ENCODE measurements at places on chromosomes 12 and 14.

DNA sequence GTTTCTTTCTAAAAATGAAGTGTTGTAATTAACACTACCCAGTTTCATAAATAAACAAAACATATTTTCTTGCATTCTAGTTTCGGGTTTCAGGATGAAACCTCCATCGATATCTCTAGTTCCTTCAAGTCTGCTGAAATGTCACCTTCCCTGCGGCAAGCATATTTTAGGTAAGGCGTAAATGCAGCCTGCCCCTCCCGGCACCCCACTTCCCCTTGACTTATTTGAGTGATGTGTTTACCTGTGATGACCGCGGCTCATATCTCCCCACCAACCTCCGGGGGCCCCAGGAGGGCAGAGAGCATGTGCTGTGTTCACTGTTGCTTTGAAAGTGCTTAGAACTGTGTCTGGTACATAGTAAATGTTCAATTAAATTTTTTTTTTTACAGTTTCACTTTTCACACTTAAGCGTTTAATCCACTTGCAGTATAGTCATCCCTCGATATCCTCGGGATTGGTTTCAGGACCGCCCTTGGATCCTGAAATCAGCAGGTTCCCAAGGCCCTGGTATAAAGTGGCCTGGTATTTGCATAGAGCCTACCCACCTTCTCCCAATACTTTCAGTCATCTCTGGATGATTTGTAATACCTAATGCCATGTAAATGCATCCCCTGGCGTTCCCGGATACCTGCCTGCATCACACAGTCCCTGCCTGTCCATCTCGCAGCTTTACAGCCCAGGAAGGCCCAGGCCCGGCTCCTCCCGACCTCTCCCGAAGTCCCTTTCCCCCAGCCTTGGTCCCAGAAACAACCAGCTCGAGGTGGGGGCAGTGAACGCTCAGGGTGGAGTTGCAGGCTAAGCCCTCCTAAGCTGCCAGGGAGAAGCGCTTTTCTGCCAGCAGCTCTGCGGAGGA is 40.2 kb upstream of the FBRSL1 start:
- DNase-seq, result peak; percentile 55

- no peak for DNase-seq
Observed at GRCh38 chr12:40499856-40500255, 192.4 kb upstream of the CNTN1 start.

GRCh38 chr14:55705651-55706364 is 125.8 kb downstream of the KTN1 start:
- DNase-seq, result peak; percentile 69

GRCh38 chr14:50528000-50528399 is 4.4 kb downstream of the MAP4K5 start:
- no peak for DNase-seq

- no peak for DNase-seq
Observed at GRCh38 chr14:50744231-50744630, 76.1 kb upstream of the SAV1 start.

- no peak for DNase-seq
Observed at GRCh38 chr12:92530706-92531105, 172.1 kb upstream of the PLEKHG7 start.

All from RPMI8226 (cell line).